ENCODE measurements at places on chromosomes 7 and 10.

- DNase-seq: no peak
These were observed 17.1 kb downstream of the IQCE start for GRCh38 chr7:2575733-2576340.

- no peak for DNase-seq
These were observed 65.1 kb downstream of the RSU1 start for GRCh38 chr10:16752099-16752498.

- no peak for DNase-seq
These were observed 52.4 kb upstream of the ADRB1 start for GRCh38 chr10:113991091-113991860.

- no peak for DNase-seq
These were observed 97.3 kb upstream of the KCNIP2 start for GRCh38 chr10:101940916-101941315.

DNA sequence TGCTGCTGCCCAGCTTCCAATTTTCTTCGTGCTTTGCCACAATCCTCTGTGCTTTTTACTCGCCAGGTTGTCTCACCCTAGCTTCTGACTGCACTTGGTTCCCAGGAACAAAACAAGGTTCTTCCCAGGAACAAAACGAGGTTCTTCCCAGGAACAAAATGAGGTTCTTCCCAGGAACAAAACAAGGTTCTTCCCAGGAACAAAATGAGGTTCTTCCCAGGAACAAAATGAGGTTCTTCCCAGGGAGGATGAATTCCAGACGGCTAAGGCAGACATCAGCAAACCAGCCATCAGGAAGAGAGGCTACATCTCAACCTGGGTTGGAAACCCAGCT lies 41.9 kb downstream of the TNS3 start:
- DNase-seq: no peak

DNA sequence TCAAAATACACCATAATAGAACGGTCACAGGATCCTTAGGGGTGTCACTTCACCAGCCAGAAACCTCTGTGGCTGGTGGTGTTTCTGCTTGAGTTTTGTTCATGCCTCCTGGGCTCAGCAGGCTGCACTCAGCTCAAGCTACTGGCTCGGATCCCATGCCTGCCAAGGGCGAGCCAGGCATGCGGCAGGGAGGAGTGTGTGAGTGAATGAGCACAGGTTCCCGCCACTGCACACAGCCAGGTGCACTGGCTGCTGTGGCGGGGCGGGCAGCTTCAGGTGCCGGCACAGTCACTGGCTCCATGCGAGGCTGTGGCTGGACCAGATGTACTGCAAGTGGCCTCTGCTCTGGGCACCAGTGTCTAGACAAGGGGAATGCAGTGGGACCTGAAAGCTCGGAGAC lies 29.5 kb downstream of the CLDN12 start:
- no peak for DNase-seq

- no peak for DNase-seq
These were observed 32.9 kb upstream of the WDR11 start for GRCh38 chr10:120818301-120818700.
